ENCODE measurements at places on chromosomes 5 and 9.

DNA sequence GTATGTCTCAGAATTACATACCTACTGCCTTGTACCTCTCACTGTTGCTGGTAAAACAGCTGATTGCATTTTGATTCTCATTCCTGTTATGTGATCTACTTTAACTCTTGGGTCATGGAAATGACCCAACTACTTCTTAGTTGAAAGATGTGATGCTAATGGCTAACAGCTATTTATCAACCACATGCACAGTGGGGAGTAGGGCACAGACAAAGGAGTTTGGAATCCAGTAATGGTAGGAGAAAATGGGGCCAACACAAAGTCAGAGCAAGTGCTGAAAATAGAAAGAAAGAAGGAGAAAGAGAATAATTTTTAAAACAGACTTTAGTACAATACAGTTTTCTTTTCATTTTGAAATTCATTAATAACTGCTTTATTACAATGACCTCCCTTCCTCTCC lies 241.0 kb downstream of the PTPRD start:
- no peak for DNase-seq

DNA sequence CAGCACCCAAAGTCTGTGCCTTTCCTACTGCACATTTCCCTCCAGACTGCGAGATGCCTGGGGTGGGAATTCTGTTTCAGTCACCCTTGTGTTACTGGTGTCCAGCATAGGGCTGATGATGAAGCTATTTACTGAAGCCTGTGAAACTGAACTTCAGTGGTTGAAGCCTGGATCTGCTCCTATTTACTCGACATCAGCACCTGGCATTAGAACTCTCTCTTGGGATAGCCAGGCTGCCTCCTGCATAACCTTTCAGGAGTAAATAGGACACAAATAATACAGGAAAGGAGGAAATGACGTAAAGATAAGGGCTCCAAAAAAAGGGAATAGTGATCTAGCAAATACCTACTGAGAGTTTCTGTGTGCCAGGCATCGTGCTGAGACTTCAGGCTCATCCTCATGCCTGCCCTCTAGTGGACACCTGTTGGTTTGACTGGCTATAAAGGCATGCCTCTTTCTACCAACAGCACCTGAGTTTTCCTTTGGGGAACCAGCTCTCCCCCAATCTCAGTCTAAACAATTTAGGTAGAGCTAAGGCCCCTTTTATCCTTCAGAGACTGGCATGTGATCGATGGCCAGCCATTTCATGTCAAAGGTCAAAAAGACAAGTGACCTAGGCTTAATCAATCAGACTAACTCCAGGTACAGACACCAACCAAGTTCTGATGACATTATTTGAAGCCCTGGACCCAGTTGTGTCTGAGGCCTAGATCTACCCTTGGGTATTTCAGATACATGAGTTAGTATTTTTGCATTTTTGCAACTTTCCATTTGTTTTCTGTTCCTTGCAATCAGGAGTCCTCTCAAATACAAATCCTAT lies 192.1 kb upstream of the TRIM32 start:
- DNase-seq, result no peak

DNA sequence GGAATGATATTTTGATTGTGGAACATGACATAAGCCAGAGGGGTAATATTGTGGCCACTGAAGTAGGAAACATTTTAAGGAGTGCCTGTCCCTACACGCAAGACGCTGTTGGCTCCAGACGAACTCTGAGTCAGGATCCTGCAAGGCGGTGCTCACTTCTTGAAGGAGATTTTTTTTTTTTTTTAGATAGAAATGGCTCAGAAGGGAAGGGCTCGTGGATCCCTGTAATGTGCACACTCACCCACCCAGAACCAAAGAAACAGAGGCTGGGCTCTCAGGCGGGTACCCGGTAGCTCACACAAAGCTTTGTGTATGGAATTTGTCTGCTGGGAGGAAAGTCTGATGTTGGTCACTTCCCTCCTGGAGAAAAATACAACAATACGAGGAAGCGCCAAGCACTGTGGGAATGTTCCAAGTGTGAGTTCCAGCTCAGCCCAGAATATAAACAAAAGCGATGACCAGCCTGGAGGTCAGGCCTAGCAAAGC lies 25.7 kb downstream of the RAPGEF1 start:
- DNase-seq, result peak; percentile 81

- DNase-seq, result no peak
Measured at GRCh38 chr9:14318361-14318760, 4.4 kb upstream of the NFIB start.

GRCh38 chr9:97075289-97075985 lies 36.5 kb upstream of the CTSV start:
- no peak for DNase-seq

GRCh38 chr9:70315389-70315788 lies 56.6 kb downstream of the SMC5 start:
- DNase-seq, result peak; percentile 12

DNA sequence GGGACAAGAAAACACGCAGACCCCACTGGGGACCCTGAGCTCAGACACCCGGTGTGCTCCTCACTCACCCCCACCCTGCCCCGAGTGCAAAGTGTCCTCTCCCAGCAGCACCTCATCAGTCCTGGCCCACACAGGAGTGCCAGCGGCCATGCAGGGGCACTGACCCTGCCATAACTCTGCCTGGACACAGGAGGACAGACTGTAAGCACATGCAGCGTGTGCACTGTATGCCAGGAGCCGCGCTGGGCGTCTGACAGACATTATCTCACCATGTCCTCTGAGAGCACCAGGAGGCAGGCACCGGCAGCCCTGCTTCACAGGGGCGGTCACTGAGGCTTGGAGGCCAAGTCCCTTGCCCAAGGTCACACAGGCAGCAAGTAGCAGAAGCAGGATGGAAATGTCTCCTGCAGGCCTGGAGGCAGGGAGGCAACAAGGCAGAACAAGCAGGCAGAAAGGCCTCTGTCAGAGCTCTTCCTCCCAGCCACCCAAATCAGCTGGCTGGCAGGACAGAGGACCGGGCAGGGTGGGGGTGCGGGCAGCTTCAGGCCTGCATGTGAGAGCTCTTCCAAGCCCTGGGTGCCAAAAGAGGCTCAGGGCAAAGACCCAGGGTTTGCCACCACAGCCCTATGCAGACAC lies 8.4 kb downstream of the EEIG1 start:
- DNase-seq, result no peak

DNA sequence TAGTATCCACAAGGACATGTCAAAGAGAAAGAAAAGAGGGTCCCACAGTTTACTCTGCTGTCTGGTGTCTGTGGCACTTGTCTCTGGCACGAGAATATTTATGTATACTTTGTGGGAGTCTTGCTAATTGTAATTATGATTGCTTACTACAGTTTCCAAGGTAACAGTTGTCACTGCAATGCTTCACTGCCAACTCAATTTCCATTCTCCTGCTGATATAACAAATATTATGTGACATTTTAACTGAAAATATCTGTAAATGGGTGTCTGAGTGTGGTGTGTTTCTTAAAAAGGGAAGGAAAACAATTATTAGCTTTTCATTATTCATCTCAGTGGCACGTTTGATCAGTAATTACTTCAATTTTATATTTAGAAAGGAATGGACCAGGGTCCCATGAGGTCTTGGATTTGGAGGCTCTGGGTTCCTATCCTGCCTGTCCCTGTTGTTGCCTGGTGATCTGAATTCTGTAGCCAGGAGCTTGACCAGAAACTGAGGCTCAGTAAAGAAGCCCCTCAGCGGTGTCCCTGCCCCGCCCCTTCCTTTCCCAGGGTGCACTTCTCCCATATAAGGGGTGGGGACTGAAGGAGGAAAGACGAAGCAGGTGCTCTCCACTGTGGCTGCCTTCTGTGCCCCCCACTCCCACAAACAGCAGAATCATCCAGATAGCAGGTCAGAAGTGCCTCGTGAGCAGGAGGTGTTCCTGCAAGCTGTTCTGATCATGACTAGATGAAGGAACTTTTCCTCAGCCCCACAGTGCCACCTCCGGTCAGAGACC lies 137.3 kb upstream of the KIF2A start:
- no peak for DNase-seq

DNA sequence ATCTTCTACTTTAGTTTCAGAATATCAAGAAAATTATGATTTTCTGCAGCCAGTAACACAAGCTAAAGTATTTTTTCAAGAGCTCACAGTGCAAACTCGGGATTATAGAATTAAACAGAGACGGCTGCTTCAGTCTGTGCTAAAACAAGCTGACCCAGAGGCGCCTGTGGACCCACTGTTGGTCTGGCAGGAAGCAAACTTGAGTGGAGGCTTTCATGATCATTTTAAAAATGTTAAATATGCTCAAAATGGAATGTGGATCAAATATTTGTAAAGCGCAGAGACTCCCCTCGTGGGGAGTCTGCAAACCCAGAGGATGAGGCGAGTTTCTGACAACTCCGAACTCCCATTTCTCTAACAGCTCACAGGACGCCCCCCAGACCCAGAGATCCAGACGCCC lies 13.0 kb downstream of the ROR2 start:
- DNase-seq, result no peak

GRCh38 chr9:6584881-6585597 lies 60.5 kb downstream of the GLDC start:
- peak; percentile 60 for DNase-seq

DNA sequence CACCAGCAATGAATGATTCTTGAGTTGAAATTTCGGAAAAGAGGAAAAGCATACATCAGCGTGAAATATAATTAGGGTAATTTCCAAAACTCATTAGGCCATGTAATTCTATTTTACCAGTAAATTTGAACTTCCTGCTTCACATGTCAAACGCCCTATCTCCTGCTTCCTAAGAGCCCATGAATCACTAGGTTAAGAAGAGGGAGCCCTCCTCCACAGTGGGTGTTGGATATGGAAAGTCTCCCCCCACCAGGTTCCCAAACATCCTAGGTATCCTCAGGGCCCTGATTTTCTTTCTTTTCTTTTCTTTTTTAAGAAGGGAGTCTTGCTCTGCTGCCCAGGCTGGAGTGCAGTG lies 115.2 kb downstream of the SUSD1 start:
- no peak for DNase-seq

DNA sequence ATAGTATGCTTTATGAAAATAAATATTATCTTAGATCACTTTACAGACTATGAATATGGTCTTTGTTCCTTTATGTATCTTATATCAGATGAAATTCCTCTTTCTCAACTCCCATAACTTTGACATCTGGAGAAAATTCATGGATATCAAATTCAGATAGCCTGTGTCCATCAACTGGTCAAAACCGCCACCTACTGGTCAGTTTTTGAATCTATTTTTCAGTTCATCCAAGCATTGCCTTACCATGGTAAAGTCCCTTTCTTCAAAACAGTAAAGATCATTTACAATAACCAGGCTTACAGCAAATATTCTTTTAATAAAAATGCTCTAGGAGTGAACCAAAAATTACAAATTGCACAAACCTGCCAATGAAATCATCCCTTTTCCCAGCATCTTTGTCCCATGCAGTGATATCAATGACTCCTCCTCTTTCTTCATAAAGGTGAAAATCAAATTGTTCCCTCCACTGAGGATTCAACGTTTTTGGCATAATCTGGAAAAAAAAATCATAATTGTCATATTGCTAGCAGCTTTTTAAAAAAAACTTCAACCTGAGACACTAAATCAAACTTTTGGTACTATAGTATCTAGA lies 290.5 kb downstream of the SLF1 start:
- peak; percentile 55 for DNase-seq

- DNase-seq, result no peak
Measured at GRCh38 chr5:60710362-60710761, 10.4 kb upstream of the DEPDC1B start.

- DNase-seq, result no peak
Measured at GRCh38 chr5:155792873-155793272, 534.1 kb upstream of the SGCD start.

- no peak for DNase-seq
Measured at GRCh38 chr5:83467371-83468035, 4.0 kb upstream of the VCAN start.

GRCh38 chr9:2257248-2257929 lies 242.2 kb downstream of the SMARCA2 start:
- no peak for DNase-seq

- no peak for DNase-seq
Measured at GRCh38 chr9:112310826-112311225, 22.6 kb downstream of the PTBP3 start.

DNA sequence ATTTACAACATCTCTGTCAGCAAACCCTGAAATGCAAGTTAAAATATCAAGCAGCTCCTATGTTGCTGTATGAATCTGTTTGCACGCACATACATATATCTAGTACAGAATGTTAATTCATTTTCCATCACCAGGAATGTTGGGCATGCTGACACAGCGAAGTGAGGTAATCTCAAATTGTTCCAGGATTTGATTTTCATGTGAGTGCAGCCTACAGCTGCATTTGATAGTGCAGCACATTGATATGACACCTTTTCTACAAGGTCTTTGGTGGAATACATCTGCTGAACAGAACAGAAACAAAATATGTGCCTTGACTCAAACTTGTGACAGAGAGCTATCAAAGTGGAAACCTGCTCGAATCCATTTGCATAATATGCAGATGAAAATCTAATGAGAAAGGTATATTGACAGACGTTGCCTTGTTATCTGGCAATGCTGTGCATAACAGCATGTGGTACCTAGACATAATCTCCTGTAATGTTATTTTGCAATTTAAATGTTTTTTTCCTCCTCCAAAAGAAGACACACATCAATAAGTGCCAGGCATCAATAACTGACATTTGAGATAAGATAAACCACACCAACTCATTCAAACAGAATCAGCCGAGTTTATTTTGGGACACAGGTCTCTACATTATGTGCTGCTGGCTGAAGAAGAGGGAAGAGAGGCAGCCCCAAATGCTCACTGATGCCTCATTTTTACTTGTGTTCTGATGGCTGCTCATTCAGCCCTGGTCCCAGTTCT lies 512.2 kb downstream of the ZNF608 start:
- peak; percentile 15 for DNase-seq

- no peak for DNase-seq
Measured at GRCh38 chr9:131204285-131204684, 72.0 kb downstream of the FAM78A start.

DNA sequence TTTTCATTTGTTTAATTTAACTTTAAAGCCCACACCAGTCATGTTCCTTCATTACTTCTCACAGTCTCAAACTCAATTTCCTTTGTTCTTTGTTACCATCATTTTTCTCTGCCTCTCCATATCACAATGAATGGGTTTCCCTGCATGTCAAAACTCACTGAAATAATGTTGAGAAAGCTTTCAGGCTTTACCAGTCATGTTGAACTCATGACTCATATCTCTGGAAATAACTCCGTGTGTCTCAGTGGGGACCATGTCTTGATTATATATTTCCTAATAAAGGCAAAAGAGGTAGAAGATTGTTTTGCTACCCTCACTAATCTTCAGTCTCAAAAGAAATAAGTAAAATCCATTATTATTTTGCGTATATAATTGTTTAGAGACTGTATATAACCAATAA lies 231.2 kb downstream of the CHSY3 start:
- DNase-seq, result peak; percentile 85

DNA sequence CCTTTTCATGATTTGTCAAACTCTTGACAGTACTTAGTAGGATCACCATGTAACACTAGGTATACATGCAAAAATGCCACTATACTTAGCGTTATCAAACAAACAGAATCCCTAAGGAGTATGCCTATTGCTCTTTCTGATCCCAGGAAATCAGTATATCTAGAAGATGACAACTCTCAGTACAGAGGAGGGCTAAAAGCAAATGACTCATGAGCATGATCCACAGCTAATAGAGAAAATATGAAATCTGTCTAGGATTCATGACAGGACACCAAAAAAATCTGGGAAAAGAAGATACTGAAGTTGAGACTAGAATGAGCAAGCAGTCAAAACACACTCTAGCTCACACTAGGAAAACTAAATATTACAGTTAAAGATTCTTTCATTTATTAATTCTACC lies 89.2 kb downstream of the RAPGEF6 start:
- no peak for DNase-seq

All from cardiac muscle cell (in vitro differentiated cells and primary cell).